Activated effector memory CD4-positive, alpha-beta T cell treated with Interleukin-2 at 50 U/mL for 16 hours (primary cell): ENCODE measurements at places on chromosomes 11 and 22.
A peak's percentile ranks its signal among the peaks of the same experiment; 100 is the strongest.

DNA sequence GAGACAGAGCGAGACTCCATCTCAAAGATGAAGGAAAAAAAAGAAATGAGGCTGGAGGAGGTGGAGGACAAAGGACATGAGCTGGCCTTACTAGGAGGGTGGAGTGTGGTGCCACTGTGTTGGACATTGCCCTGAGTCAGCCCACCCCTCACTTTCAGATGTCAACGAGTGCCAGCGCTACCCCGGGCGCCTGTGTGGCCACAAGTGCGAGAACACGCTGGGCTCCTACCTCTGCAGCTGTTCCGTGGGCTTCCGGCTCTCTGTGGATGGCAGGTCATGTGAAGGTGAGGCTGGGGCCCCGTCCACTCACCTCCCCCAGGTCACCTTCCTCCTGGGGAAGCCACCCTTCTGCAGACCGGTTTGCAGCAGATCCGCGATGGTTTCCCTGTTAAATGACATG is 40.6 kb downstream of the FBLN1 start:
- no peak for DNase-seq

GRCh38 chr11:6968816-6969215 is 42.6 kb downstream of the ZNF215 start:
- DNase-seq, result no peak

DNA sequence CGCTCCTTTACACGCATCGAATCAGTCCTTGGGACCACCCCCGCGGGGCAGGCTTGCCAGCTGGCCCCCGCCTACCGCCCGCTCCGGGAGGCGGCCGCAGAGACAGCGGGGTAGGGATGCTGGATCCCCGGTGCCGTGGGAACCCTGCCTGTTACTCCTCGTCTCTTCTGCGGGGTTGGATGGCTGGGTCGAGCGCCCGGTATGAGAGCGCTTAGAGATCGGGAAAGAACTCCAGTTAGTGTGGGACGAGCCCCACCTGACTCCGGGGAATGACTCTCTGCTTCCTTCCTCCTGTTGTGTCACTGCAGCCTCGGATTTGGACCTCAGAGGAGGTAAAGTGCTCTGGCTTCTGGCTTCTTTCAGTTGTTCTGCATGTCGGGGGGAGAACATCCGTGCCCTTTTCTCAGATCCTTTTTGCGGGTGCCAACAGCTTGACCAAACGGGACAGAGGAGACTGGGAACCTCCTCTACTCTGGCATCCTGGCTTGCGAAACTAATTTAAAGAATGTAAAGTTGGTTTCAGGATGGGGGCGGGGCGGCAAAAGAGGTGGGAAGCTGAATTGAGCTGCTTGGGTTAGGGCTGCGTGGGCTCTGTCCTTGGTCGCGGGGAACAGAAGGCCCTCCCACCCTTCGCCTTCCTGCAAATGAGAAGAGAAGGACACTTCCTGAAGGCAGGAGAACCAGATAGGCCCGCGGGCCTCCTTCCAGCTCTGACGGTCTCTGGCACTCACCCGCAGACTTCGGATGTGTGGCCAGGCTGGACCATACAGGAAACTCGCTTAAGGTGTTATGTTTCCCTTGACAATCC is 938 bp downstream of the LAYN start:
- DNase-seq, result no peak

DNA sequence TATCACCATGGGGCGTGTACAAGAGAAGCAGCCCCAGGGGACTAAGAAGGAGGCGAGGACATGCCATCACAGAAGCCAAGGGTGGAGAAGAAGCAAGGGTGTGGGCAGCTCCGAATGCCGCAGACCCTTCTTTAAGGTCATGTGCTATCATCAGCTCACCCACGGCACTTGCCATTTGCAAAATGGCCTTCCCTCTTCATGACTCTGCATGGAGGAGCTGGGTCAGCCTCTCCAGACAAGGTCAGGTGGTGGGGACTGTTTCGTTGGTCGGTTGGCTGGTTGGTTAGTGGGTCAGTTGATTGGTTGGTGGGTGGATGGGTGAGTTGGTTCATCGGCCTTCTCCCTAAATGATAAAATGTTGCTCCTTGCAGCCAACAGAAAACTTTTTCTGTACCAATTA is 622.5 kb downstream of the TBC1D22A start:
- DNase-seq, result no peak

GRCh38 chr11:80900265-80900664 is 1459.4 kb upstream of the TENM4 start:
- no peak for DNase-seq

- no peak for DNase-seq
Measured at GRCh38 chr22:43313244-43313889, 29.8 kb downstream of the SCUBE1 start.

DNA sequence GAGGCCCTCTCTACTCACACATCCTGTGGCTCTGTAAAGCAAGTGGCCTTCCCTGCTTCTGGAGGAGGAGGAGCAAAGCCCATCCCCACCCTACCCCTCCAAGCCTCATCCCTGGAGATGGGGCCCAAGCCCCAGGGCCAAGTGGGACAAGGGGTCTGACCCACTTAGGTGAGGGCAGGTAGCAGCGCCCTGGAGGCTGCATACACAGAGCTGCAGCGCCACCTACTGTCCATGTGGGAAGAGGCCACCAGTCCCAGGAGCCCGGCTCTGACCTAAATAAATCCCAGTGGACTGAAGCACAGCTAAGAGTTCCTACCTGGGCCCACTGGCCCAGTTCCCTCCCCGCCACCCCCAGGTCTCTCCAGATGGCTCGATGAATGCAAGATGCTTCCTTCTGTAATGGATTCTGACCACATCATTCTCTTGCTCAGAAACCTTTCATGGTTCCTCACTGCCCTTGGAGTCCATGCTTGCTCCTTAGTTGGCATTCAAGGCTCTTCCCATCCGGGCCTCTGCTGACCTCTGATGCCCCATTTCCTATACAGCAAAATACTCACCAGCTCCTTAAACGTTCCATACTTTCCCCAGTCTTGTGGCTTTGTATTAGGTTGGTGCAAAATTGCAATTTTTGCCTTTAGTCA is 62.1 kb downstream of the THAP12 start:
- DNase-seq, result peak; percentile 67

- no peak for DNase-seq
Measured at GRCh38 chr11:2518111-2518982, 73.5 kb downstream of the KCNQ1 start.

- no peak for DNase-seq
Measured at GRCh38 chr11:72740562-72741428, 11.4 kb downstream of the ARAP1 start.

DNA sequence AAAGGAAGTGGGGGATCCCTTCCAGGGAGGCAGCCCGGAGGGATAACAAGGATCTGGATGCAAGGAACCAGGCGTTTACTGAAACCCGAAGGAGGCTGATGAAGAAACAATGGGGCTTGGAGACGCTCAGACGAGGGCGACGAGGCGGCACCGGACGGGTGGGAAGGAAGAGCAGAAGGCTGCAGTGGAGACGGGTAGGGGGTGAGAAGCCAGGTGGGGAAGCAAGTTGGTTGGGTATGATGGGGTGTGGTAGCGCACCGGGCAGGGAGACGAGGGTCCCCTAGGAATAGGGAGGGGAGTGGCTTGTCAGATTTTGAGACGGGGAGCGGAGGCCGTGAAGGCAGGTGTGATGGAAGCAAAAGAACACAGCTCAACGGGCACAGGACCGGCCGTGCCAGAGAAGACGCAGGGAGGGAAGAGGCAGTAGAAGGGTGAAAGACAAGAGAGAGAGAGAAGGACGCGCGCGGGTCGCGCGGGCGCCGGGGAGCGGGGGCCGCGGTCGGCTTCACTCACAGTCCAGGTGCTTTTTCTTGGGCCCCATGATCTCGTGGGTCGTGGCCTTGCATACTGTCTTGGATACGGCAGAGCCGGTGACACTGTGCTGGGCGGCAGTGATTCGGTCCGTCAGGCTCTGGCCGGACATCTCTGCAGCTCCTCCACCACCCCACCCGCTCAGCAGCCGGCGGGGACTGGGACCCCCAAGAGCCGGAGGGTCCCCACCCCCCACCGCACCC is 579 bp downstream of the PICALM start:
- DNase-seq, result peak; percentile 32

- no peak for DNase-seq
Measured at GRCh38 chr11:106098893-106099553, 21.6 kb downstream of the AASDHPPT start.

- no peak for DNase-seq
Measured at GRCh38 chr11:68818181-68818580, 23.5 kb downstream of the CPT1A start.

DNA sequence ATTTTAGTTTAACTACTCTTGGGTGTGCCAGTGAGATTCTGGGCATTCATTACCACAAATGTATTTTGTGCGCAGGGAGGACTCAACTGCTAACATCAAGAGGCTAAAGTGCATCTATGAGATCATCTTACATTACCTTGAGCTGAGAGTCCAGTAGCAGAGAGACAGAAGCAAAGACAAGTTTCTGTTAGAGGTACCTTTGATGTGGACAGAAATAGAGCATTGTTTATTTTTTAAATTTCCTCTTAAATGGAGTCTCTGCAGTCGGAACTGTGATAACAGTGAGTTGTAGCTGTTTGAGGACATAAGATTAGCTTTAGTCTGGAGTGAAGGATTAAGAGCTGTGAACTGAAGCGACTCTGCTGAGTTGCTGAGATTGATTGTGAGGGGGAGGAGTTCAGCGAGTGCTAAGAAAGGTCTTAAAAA is 297.0 kb downstream of the CADM1 start:
- DNase-seq, result no peak

DNA sequence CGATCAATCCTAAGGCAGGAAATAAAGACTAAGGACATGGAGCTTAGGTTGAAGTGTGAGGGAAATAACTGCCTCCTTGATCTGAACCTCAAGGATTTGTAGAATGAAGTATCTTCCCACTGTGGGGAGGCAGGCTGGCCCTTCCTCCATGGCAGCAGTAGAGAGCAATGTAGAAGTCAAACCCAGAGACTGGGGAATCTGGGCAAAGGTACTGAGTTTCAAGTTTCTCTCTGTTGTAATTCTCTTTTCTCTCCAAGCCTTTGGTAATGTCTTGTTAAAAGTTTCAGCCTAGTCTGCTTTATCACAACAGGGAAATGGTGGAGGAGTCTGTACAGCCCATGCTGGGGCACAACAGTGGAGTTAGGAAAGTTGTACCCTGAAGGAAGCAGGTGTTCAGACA is 49.5 kb downstream of the ADM start:
- no peak for DNase-seq

DNA sequence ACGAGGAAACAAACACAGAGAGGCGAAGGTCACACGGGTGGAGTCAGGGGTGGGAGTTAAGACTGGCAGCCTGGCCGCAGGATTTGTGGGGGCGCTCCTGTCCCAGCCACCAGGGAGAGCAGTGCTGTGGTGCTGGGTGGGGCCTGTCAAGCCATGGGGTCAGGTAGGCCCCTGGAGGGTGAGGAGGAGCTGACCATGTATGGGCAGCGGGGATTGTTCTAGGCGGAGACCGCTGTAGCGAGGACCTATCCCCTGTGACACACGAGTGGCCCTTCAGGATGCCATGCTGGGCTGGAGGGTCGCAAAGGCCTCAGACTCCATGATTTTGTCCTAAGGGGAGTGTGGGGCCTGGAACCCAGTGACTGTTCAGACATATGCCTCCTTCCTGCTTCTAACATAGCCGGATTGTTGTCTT is 1.6 kb upstream of the RPS19BP1 start:
- DNase-seq, result no peak

DNA sequence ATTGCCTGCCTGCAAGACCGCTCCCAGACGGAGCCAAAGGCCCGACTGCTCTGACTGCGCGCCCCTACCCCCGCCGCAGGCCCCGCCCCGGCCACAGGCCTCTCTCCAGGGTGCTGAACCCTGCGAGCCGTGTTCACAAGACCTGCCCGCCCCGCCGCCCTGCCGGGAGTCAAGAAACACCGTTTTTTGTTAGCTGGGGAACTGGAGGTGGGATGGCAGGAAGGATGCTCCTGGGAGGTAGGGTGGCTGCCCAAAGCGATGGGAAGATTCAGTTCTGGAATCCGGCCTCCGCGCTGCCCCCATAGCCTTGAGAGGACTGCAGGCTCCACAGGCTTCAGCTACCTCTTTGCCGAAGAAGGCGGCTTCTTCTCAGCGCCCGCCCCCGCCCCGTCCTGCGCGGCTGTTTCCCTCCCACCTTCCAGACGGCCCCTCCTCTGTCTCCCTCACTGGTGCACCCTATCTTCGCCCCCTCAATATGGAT is 2.7 kb upstream of the PDE2A start:
- peak; percentile 41 for DNase-seq

DNA sequence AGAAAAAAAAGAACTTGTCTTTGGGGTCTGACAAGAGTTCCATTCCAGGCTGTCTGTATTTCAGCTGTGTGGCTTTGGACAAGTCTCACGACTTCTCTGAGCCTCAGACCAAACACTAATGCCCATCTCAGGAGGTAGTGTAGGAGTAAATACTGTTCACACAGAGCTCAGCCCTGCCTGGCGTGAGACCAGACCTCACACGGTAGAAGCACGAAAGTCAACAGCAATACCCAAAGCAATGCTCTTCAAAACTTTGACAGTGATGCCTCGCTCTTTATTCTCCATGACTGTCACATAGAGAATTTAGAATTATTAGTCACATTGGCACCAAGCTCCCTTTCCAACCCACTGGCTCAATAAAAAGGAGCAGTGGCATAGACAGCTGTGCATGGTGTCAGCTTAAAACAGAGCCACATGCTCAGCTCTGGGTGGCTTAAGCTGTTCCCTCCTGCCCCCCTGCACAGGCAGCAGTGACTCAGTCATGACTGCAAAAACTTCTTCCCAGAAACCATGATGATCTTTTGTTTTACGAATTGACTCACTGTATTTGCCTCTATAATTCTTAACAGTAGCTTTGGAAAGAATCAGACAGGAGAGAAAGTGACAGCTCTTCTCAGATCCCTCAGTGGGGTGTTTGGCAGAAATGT is 74.0 kb upstream of the PHF21B start:
- no peak for DNase-seq

GRCh38 chr11:47466701-47467250 is 17.8 kb upstream of the RAPSN start:
- no peak for DNase-seq

- no peak for DNase-seq
Measured at GRCh38 chr11:121241343-121242211, 51.0 kb upstream of the SC5D start.

GRCh38 chr22:24107661-24108060 is 73.6 kb upstream of the SUSD2 start:
- no peak for DNase-seq

DNA sequence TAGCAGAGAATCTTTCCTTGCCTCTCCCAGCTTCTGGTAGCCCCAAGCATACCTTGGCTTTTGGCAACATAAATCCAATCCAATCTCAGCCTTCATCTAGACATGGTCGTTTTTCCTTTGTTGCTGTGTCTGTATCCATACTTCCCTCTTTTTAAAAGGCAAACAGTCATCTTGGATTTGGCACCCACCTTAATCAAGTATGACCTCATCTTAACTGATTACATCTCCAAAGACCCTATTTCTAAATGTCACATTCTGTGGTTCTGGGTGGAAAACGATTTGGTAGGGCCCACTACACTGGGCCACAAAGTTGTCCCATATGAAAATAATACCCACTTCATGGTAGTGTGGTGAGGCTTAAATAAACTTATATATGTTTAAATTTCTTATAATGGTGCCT is 852 bp downstream of the BUD13 start:
- DNase-seq, result no peak

DNA sequence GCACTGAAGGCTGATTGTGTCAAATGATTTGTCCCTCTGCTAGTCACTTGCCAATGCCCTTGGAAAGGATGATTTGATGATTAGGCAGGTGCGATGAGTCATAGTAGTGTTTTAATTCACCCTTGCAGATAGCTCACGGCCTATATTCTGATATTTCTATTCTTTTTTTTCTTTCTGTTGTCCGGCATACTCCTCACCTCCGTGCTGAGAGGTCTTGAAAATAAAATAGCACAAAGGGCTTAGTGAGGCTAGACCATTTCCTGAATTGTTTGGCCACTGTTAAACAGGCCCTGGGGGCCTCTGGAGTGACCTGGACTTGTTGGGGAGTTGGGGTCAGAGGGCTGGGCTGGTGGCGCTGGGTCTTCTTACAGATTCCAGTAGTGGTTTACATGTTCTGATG is 99.8 kb downstream of the ZBTB16 start:
- DNase-seq, result no peak
